ENCODE measurements at places on chromosomes 6 and 20. TPM values are rescaled to one million over a fixed set of nuclear protein-coding genes. Genes with fewer than 3 reads are reported as not detected.
A peak's percentile ranks its signal among the peaks of the same experiment; 100 is the strongest.

RIMS4 gene
- polyA plus RNA-seq: 1.2 TPM

KHDC1 gene
- 2.0 TPM for polyA plus RNA-seq

DNA sequence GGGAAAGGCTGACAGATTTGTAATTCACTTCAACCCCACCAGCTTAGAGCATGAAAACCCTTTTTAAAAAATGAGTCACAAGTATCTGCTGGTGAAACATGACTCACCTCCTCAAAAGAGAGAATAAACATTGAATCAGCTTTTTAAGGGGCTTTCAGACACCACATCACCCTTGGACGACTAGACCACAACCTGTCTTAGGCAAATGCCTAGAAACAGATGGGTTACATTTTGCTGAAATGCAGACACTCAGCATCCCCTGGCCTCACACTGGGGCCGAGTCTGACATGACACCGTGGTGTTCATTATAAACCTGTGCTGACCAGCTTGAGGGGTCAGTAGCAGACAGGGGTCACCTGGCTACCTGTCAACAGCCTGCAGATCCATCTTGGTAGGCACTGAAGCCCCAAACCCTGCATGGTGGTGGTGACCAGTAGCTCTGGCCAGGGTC is 175.3 kb upstream of the CST7 start:
- no peaks in the 10 kb centered on the region for H3K36me3 ChIP-seq
- H3K4me1 ChIP-seq: no peaks in the 10 kb centered on the region
- no peak for DNase-seq
- H3K27ac ChIP-seq: no peak overlapping the region
- no peak overlapping the region for H3K4me3 ChIP-seq

DNA sequence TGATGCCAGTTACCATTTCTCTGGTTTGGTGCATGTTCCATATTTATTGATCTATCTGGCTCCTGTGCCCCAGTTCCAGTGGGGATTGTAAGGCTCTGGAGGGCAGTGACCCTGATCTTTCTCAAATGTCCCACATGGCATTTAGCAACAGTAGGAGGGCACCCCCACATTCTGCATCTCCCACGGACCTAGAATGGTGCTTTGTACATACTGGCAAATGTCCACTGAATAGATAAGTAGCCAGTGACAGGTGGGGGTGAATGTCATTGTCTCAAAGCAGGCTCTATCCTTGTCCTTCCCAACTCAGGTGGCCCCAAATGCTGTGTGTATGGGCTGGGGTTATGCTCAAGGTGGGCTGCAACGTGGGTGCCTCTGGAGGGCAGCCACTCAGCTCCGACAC is 84.2 kb downstream of the TMEM242 start:
- no peaks in the 10 kb centered on the region for H3K27me3 ChIP-seq
- H3K36me3 ChIP-seq: no peaks in the 10 kb centered on the region
- H3K4me3 ChIP-seq: no peak overlapping the region
- H3K4me1 ChIP-seq: peaks cover 55% of the 10 kb centered on the region

OXT gene
- polyA plus RNA-seq: not detected

CYP24A1 gene
- polyA plus RNA-seq: not detected

DNA sequence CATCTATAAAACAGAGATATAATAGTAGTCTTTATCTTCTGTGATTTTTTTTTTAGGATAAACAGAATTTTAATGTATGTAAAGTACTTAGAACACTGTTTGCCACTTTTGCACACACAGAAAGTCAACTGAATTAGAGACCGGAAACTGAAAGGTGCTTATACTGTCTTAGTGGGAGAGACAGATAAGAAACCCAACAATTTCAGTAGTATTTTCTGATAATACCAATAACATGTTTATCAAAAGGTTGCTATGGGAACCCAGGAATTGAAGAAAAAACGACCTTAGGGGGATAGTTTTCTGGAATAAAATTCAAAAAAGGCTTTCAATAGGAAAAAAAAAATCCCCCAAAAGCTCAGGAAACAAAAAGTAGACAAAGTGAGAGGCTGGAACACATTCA is 138.6 kb downstream of the BCKDHB start:
- no peak overlapping the region for H3K4me3 ChIP-seq
- no peaks in the 10 kb centered on the region for H3K36me3 ChIP-seq
- no peaks in the 10 kb centered on the region for H3K27me3 ChIP-seq
- no peaks in the 10 kb centered on the region for H3K4me1 ChIP-seq

DNA sequence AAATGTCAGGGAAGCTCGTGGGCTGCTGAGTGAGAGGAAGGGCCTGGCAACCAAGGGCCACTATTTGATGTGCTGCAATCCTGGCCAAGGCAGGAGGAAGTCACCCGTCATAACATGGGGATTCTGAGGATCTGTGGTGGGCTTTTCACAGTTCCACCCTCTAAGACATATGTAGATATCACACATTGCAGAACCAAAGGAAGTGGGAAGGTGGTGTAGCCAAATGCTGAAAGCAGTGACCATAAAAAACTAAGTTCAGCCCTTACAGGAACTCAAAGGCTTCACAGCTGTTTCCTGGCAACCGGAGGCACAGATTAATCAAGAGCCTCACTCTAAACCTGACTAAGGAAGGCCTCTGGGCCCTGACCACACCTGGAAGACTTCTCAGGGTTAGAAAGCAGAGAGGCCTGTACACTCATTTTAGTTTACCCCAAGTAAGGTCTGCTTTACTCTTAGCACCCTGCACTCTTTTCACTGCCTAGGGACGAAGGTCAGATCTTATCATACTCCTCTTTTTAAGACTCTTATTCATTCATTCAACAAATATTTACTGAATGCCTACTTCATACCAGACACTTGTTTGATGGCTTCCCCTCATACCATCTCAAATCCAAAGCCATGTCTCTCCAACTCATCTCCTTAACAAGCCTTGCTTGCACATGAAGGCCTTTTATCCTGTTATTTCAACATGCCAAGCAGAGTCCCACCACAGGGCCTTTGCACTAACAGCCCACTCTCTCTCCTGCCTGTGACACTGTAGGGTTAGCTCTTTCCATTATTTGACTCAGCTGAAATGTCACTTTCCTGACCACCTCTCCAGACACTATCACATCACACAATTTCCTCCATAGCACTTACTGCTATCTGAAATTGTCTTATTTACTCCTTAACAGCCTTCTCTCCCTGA is 2.6 kb downstream of the UBE2V1 start:
- H3K36me3 ChIP-seq: no peaks in the 10 kb centered on the region
- no peaks in the 10 kb centered on the region for H3K27me3 ChIP-seq
- no peak for DNase-seq
- H3K4me1 ChIP-seq: no peaks in the 10 kb centered on the region

- H3K27me3 ChIP-seq: no peaks in the 10 kb centered on the region
- H3K4me3 ChIP-seq: no peak overlapping the region
- peaks cover 51% of the 10 kb centered on the region for H3K36me3 ChIP-seq
- DNase-seq: peak; percentile 64
- H3K4me1 ChIP-seq: peaks cover 23% of the 10 kb centered on the region
- no peak overlapping the region for H3K27ac ChIP-seq
These were observed 3.8 kb downstream of the ZNF335 start for GRCh38 chr20:45968081-45968671.

- H3K27me3 ChIP-seq: no peaks in the 10 kb centered on the region
- H3K4me3 ChIP-seq: no peak overlapping the region
- no peak overlapping the region for H3K27ac ChIP-seq
- no peaks in the 10 kb centered on the region for H3K36me3 ChIP-seq
- H3K4me1 ChIP-seq: no peaks in the 10 kb centered on the region
- no peak for DNase-seq
These were observed 3.8 kb upstream of the WFDC12 start for GRCh38 chr20:45128099-45128498.

DNA sequence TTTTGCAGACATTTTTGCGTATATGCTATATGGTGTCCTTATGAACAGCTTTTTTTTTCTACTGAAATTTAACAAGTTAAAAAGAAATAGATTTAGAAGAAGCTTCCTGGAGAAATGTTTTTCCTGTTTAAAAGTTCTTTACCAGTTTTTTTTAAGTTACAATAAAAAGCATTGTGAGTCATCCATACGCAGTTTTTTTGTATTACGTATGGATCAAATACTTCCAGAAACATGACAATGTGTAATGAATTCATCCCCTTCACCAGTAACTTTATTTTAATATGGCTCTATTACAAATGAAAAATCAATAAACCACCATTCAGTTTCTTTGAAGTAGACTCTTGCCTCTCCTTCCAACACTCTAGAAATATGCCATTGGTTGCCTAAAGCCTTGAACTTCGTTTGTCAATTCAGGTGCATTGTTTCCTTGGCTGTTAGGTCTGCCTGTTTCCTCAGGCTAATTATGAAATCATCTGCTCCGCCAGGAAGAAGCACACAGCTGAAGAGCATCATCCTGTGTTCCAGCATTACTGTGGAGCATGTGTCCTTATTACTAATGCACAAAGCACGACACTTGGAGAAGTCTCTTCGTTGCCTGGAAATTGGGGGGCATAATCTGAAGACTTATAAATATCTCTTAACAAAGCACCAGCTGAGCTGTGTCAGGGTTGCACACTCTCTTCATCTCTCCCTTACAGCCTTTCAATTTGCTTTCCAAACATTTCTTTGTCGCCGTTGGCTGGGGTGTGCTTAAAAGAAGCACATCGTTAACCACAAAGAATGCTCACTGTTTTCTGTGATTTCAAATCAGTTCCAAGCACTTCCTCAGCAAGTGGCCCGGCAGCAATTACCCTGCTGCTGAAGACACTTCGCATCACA is 9.6 kb downstream of the MOXD1 start:
- H3K27ac ChIP-seq: peak overlapping the region; percentile 62
- H3K4me1 ChIP-seq: no peaks in the 10 kb centered on the region
- no peaks in the 10 kb centered on the region for H3K27me3 ChIP-seq
- H3K4me3 ChIP-seq: no peak overlapping the region

DNA sequence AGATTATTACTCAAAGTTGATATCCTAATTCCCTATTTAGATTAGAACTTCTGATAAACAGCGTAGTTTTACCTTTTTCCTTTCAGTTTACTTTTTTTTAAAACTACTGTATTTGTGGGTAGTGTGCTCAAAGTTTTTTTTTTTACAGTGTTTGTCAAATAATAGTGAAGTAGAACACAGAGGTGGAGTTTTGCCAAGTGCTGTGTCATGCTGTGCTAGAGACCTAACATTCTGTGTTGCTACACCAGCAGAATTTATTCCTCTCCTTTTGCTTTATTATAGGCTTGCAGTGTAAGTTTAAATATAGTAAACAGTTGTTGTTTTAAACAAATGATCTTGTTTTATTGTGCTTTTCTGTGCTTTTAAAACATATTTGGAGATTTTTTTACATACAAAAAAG is 125.4 kb downstream of the HIVEP1 start:
- H3K36me3 ChIP-seq: peaks cover 13% of the 10 kb centered on the region
- no peak overlapping the region for H3K4me3 ChIP-seq
- peak; percentile 81 for DNase-seq
- no peaks in the 10 kb centered on the region for H3K4me1 ChIP-seq

- no peaks in the 10 kb centered on the region for H3K36me3 ChIP-seq
- no peak overlapping the region for H3K4me3 ChIP-seq
- H3K4me1 ChIP-seq: no peaks in the 10 kb centered on the region
- no peaks in the 10 kb centered on the region for H3K27me3 ChIP-seq
- H3K27ac ChIP-seq: no peak overlapping the region
- DNase-seq: no peak
These were observed 610.2 kb upstream of the NOX3 start for GRCh38 chr6:156065849-156066248.

GRCh38 chr6:29596381-29596900 is 11.5 kb downstream of the OR2H2 start:
- peaks cover 8% of the 10 kb centered on the region for H3K4me1 ChIP-seq
- H3K4me3 ChIP-seq: no peak overlapping the region
- H3K27me3 ChIP-seq: no peaks in the 10 kb centered on the region

DNA sequence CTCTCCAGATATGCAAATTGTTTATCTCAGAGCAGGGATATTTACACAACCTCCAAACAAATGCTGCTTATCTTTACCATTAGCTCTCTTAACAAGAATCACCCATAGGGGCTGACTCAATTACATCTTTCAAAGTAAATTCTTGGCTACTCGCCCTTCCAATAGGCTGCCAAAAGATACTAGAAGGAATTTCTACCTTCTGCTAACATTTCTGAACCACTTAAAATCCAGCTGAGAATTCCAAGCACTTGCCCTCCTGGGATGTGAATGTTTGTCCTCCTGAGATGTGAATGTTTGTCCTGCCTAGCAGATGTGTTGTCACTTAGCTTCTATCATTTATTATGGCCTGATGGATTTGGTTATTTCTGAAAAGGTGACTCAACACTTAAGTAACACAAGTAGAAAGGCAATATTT is 388.0 kb downstream of the GJA1 start:
- no peaks in the 10 kb centered on the region for H3K4me1 ChIP-seq
- no peak for DNase-seq
- H3K27me3 ChIP-seq: no peaks in the 10 kb centered on the region
- no peak overlapping the region for H3K4me3 ChIP-seq
- no peak overlapping the region for H3K27ac ChIP-seq

- peak overlapping the region; percentile 78 for H3K4me3 ChIP-seq
These were observed 537 bp downstream of the PPIL4 start for GRCh38 chr6:149545258-149545753.

OLIG3 gene
- not detected for polyA plus RNA-seq

MRPL2 gene
- polyA plus RNA-seq: 65.9 TPM

GRCh38 chr6:88135578-88136114 is 30.5 kb downstream of the CNR1 start:
- H3K27me3 ChIP-seq: no peaks in the 10 kb centered on the region
- H3K4me3 ChIP-seq: no peak overlapping the region
- DNase-seq: no peak
- H3K27ac ChIP-seq: peak overlapping the region; percentile 41

ISM1 gene
- polyA plus RNA-seq: not detected

NKX2-4 gene
- not detected for polyA plus RNA-seq

CLIC5 gene
- polyA plus RNA-seq: 51.1 TPM

GRCh38 chr6:68975064-68975463 is 340.0 kb downstream of the ADGRB3 start:
- no peak overlapping the region for H3K4me3 ChIP-seq
- no peak for DNase-seq
- no peak overlapping the region for H3K27ac ChIP-seq

DNA sequence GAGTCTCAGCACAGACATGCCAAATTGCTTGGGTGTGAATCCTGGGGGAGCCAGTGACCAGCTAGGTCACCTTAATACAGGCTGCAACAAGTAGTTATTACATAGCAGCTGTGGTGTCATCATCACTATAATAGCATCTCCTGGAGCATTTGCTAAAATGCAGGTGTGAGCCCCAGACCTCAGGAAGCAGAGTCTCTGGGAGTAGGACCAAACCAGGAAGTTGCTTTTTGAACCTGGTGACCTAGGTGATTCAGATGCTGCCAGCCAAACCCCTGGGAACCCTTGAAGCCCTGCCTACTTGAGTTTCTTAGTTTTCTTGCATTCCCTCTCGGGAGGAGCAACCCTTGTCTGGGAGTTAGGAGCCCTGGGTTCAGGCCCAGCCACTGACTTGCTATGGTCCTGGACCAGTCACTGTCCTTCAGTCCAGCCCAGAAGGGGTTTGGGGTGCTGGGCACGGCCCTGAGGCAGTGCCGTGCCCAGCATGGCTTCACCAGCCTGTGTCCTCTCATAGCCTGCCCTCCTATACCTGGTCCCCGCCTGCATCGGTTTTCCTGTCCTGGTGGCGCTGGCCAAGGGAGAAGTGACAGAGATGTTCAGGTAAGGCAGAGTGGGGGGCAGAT is 39.3 kb upstream of the ID1 start:
- no peak overlapping the region for H3K4me3 ChIP-seq
- H3K27me3 ChIP-seq: no peaks in the 10 kb centered on the region
- H3K27ac ChIP-seq: no peak overlapping the region
- DNase-seq: no peak
- peaks cover 75% of the 10 kb centered on the region for H3K36me3 ChIP-seq

GRCh38 chr20:25270829-25271251 is 23.0 kb downstream of the PYGB start:
- peak overlapping the region; percentile 88 for H3K27ac ChIP-seq
- peaks cover 37% of the 10 kb centered on the region for H3K4me1 ChIP-seq
- no peaks in the 10 kb centered on the region for H3K27me3 ChIP-seq
- no peak overlapping the region for H3K4me3 ChIP-seq

- H3K4me1 ChIP-seq: no peaks in the 10 kb centered on the region
- H3K4me3 ChIP-seq: no peak overlapping the region
- H3K36me3 ChIP-seq: peaks cover 9% of the 10 kb centered on the region
- no peaks in the 10 kb centered on the region for H3K27me3 ChIP-seq
- H3K27ac ChIP-seq: no peak overlapping the region
These were observed 10.2 kb downstream of the BTN3A1 start for GRCh38 chr6:26412228-26412627.

Data from sigmoid colon (tissue), 7 donors.